ENCODE measurements at places on chromosomes 11 and 22.

GRCh38 chr22:46622081-46622521 is 1.9 kb downstream of the GRAMD4 start:
- DNase-seq: no peak

DNA sequence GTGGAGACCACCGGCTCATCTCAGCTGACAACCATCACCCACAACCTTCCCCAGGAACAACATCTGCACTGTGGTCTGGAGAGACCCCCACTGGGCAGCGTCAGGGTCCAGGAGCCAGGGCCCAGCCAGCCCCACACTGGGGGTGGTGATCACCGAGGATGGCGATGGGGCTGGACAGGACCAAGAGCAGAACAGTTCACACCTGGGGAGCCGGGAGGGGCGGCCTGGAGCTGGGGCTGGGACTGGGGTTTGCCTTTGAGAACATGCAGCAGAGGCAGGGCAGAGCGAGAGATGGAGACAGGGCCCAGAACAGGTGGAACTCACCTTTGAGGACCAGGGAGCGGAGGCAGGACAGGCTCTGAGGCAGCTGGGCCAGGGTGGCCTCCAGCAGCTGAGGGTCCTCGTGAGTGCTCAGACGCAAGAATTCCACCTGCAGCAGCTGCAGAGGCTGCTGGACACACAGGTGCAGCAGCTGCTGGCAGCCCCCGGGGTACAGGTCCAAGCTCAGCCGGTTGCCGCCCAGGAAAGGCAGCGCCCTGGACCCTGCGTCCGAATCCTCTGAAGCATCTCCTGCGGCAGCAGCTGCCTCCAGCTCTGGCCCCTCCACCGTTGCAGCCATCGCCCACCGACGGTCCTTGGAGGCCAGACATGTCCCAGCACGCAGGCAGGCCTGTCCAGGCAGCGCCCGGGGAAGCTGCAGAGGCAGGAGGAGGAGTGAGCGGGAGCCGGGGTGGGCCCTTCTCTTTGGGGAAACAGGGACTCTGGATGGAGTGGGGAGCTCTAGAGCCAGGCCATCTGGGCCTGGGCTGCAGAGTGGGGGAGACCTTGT is 1.0 kb downstream of the PIDD1 start:
- DNase-seq: no peak

DNA sequence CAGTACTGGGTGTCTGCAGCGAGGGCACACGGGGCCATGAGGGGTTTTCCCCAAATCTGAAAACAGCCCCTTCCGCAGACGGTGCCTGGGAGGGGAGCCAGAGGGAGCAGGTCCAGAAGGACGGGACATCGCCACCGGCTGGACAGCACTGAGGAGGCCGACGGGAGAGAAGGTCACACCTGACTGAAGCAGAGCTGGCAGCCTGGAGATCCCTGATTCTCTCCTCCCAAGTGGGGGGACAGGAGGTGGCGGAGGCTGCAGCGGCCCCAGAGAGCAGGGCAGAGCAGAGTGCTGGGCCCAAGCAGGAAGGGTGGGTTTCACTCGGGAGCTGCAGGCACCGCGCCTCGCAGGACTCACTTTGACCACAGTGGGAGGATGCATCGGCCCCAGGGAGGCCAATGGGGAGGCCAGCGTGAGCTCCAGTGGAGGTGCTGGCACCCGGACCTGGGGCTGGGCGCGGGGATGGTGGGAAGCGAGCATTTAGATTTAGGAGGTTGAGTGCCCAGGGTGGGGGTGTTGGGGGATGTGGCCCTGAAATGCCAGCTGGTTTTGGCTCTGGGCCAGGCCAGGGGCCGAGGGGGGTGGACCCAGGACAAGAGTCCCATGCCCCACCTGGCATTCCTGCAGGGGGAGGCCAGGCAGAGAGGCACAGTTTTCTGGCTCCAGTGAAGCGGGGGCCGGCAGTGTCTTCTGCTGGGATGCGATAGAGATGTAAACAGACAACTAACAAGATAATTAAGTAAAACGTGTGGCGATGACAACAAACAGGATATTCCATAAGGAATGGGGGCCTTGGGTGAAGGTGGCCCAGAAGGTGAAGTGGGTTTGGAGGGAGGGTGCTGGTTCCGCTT is 92.3 kb upstream of the FGF3 start:
- no peak for DNase-seq

DNA sequence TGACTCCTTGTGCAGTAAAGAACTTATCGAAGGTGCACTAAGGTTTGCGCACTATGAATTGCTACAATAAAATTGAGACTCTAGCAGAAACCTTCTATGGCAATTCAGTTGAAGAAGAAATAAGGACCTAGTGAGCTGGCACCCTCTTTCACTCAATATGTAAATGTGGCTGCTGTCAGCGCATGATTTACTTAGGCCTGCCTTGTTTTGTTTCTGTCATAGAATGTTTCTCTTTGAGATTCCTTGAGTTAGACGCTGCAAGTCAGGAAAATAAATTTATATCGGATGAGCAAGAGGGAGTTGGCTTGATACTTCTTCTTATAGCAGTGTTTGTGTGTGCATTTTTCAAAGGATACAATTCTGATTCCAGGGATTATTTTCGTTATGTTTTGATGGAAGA is 322.1 kb downstream of the BLID start:
- no peak for DNase-seq

- no peak for DNase-seq
Measured at GRCh38 chr22:40506762-40507161, 129.8 kb downstream of the MRTFA start.

GRCh38 chr11:57386178-57386940 is 4.1 kb downstream of the PRG2 start:
- DNase-seq: peak; percentile 32

DNA sequence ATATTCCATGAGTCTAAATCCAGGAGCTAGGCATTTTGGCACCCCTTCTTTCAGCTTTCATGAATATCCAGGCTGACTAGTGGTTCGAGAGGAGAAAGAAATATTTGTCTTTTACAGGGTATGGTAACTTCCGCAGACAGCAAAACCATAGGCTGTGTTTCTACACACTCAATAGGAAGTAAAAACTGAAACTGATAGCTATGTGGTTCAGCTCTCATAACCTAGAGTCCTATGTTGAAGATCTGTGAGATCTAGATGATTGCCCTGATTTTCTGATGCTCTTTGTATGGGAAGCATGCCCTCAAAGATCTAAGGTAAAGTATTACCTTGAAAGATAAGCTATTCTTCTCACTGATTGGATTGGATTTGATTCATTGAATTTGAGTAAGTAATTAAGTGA is 118.3 kb downstream of the CD44 start:
- DNase-seq: no peak

GRCh38 chr11:57081356-57081755 is 92.6 kb downstream of the OR5AK2 start:
- DNase-seq: no peak

- DNase-seq: no peak
Measured at GRCh38 chr11:122128146-122128545, 12.1 kb upstream of the BLID start.

GRCh38 chr22:31956360-31956759 is 12.0 kb downstream of the YWHAH start:
- no peak for DNase-seq

GRCh38 chr11:111379602-111380136 is 594 bp upstream of the POU2AF1 start:
- DNase-seq: no peak

GRCh38 chr11:94968334-94968958 is 4.9 kb downstream of the CWC15 start:
- DNase-seq: no peak

- DNase-seq: peak; percentile 98
Measured at GRCh38 chr11:126115127-126115495, 52.4 kb upstream of the CDON start.

DNA sequence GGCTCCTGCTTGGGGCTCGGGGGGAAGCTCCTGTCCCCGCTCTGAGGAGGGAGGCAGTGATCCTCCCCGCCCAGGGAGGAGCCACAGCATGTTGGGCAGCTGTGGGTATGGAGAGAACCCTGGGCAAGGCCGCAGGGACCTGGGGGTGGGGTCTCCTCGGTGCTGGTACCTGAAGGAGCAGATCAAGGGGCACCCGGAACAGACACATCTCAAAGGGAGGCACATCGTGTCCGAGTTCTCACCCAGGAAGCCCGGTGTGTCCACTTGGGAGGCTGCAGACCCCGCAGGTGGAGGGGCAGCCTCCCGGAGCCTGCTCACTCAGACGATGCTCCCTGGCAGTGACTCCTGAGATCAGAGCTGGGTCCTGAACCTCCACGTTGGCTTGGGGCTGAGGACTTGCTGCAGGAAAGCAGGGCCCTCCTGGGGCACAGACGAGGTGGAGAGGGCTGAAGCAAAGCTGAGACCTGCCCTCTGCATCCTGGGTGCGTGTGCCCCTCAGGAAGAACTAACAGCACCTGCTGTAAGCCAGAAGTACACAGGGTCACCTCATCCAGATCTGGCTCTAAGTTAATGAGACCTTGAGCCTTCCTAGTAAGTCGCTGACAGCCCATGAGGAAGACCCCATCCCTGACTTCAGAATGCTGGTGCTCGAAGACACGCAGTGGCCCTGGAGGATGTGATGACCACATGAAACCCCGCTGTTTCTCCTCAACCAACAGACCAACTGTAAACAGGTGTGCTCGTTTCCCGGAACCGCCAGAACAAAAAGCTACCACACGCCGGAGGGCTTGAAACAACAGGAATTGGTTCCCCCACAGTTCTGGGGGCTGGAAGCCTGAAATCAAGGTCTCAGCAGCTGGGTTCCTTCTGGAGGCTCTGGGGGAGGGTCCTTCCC is 5.9 kb upstream of the OSBPL5 start:
- DNase-seq: no peak

- no peak for DNase-seq
Measured at GRCh38 chr11:57287884-57288283, 36.9 kb downstream of the TNKS1BP1 start.

DNA sequence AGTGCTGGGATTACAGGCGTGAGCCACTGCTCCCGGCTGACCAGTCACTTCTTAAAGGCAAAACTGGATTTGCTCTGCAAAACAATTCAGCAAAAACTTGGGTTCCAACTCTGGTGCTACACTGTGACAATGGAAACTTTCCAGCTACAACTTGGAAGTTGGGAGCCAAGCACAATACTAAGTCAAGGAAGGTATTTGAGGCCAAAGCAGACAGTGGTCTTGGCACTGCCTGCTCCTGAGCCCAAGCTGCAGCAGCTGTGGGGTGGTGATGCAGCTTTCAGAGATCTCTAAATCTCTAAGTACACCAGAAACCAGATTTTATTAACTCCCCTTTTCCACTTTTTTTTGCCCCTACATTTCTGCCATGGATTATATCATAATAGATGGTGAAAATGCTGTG is 17.5 kb downstream of the ADM start:
- DNase-seq: no peak

GRCh38 chr11:46264976-46265375 is 12.5 kb upstream of the CREB3L1 start:
- no peak for DNase-seq

GRCh38 chr11:47869544-47870393 is 21.6 kb upstream of the NUP160 start:
- DNase-seq: no peak

GRCh38 chr11:48047616-48048015 is 67.3 kb downstream of the PTPRJ start:
- DNase-seq: no peak

GRCh38 chr11:13251966-13252365 is 25.6 kb upstream of the BMAL1 start:
- DNase-seq: no peak

DNA sequence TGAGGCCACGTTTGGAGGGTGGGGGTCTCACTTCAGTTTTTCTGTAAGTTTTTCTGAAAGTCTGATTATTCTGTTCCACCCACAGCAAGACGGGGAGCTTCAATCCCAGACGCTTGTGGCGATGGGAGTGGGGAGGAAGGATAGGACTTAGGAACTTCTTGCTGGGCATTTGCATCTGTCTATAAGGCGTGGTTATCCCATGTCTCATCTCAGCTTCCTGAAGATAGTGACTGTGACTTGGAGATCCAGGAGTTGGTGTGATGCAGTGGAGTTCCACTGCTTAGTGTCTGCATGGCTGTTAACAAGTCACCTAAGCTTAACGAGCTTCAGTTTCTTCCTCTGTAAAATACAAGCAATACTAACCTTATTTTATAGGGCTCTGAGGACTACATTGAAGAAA is 58.9 kb upstream of the BARX2 start:
- DNase-seq: no peak

DNA sequence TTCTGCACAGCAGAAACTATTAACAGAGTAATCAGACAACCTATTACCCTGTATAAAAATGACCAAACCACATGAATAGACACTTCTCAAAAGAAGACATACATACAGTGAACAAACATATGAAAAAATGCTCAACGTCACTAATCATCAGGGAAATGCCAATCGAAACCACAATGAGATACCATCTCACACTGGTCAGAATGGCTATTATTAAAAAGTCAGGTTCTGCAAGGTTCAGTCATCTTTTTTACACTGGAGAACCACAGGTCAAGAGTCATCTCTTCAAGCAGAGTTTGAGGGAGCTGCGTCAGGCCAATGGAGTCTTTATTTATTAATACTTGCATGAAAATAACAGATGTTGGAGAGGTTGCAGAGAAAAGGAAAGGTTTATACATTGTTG is 40.4 kb downstream of the RCN1 start:
- no peak for DNase-seq

DNA sequence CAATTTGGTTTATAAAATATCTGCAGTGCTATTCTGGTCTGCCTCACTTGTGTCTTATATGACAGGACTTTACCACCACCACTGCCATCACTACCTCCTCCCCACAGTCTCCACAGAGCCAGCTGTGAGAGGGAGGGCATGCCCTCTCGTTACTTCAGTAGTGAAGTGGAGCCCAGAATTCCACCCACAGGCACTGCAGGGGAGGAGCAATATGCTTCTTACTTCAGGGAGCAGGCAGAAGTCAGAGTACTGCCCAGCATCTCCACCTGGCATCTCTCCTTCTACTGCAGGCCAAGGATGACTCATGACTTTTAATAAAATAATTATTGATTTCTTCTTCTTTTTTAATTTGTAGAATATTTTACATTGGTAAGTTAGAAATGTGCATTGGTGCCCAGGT is 255.5 kb downstream of the DYNC2H1 start:
- no peak for DNase-seq

GRCh38 chr11:125170001-125170509 is 5.5 kb downstream of the PKNOX2 start:
- DNase-seq: no peak

- DNase-seq: no peak
Measured at GRCh38 chr11:95993438-95994298, 69.8 kb upstream of the MTMR2 start.

- no peak for DNase-seq
Measured at GRCh38 chr11:110929129-110929528, 216.9 kb upstream of the ARHGAP20 start.

DNA sequence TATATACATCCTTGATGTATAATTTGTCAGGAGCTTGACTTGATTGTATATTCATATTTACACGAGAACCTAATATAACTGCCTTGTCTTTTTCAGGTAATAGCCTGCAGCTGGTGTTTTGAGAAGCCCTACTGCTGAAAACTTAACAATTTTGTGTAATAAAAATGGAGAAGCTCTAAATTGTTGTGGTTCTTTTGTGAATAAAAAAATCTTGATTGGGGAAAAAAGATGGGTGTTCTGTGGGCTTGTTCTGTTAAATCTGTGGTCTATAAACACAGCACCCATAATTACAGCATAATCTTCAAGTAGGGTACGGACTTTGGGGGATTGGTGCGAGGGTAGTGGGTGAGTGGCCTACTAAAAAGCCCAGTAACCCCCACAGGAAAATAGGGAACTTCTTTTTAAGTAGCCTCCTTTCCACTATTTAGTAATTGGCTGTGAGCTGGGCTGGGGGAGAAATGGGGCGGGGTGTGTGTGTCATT is 7.5 kb downstream of the MALAT1 start:
- DNase-seq: no peak

- peak; percentile 21 for DNase-seq
Measured at GRCh38 chr11:11971906-11972547, 36.4 kb downstream of the DKK3 start.

- peak; percentile 66 for DNase-seq
Measured at GRCh38 chr11:108647701-108648527, 17.0 kb upstream of the DDX10 start.

- DNase-seq: peak; percentile 31
Measured at GRCh38 chr22:23519442-23520157, 60.5 kb downstream of the IGLL1 start.
